Stimulated activated CD4-positive, alpha-beta T cell treated with anti-CD3 and anti-CD28 coated beads, Interleukin-4, amount 100 ng/mL, for 48 hours (primary cell): ENCODE measurements at places on chromosomes 12 and 14.

DNA sequence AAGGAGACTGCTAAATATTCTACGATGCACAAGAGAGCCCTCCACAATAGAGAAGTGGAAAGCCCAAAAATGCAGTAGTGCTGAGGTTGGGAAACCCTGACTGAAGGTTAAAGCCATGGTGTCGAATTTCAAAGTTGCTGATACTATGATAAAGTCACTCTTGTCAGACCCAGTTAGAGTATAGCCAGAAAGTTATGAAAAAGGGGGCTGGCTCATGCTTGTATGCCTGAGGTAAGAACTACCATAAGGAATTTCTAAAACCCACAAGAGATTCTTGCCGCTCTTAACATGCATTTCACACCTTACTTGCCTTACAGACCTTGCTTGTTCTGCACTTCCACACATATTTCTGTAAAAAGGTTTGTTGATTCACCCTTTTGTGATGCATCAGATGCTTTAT is 184.6 kb downstream of the SLC6A15 start:
- no peak for DNase-seq

DNA sequence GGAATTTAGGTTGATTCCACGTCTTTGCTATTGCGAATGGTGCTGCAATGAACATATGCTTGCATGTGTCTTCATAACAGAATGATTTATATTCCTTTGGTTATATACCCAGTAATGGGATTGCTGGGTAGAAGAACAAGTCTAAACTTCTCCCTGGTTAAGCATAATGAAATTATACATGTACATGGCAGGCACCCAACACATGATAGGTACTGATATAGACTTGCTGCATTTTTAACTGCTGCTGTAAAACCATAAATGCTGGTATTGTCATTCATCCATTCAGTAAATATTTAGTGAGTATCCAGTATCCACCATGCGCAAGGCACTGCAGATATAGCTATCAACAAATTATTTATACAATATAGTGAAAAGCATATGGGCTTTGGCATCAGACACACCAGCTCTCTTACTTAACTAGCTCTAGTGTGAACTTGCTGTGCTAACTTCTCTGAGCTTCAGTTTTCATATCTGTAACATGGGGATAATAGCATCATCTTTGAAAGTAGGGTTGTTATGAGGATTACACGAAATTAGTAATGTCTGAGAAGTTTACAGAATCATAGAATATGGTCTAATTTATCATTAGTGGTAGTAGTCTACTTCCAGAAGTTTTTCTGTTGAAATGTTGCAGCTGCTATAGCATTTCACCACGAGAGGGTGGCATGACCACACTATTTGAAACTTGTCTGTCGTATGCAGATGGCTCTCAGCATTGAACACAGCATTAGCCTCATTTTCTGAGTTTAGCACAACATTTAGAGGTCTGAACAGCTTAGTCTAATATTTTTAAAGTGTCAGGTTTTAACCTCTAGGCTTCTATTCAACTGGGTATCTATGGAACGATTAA is 32.0 kb upstream of the SEL1L start:
- no peak for DNase-seq

DNA sequence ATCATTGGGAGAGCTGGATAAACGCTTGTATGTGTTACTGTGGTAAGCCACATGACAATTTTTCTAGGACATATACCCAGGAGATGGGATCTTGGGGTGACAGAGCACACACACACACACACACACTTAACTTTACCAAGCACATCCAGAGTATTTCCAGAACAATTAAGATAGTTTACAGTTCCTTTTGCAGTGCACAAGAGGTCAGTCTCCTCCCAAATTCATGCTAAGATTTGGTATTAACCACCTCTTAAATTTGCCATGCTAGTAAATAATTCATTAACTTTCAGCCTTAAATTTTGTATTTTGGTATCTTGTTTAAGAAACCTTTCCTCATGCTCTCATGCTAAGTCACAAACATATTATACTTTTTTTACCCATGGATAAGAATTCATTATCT is 33.9 kb upstream of the LIMA1 start:
- DNase-seq, result no peak

GRCh38 chr12:69467366-69467765 is 2.8 kb upstream of the FRS2 start:
- DNase-seq, result no peak

DNA sequence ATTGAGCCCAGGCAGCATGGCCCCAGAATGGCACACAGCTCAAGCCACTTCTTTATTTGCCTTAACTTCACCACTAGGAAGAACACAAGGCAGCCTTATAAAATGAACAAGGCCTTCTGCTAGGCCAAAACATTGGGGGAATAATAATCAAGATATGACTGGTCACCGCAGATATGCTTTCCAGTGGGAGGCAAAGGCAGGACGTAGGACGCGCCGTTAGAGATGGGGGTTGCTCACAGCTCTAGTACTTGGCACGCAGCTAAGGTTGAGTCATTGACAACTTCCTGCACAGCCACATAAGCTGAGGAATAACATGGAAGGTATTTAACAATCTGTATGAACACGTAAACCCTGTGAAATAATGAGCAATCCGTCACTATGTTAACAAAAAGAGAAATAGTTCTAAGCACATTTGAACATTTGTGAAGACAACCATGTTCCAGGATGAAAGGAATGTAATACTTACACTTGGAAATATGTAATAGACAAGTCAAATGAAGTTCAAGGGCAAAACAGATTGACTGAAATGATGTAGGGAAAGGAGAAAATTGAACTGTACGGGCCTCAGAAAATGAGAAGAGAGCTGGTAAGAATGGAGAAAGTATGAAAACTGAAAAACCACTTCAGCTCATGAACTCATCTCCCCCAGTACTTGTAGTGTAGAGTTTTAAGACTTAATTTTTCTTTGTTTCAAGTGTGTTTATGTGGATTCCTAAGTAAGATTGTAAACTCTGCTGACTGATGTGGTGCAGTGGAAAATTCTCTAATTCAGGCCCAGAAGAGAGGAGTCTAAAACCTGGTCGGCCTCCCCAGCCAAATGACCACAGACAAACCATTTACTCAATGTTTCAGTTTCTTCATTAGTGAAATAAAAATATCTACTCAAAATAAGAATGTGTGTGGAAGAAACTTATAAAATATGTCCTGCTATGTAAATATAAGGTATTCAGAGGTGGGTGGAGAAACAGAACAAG is 59.3 kb upstream of the CCDC91 start:
- no peak for DNase-seq

- DNase-seq, result no peak
These were observed 48.0 kb upstream of the ARID2 start for GRCh38 chr12:45681465-45681864.

DNA sequence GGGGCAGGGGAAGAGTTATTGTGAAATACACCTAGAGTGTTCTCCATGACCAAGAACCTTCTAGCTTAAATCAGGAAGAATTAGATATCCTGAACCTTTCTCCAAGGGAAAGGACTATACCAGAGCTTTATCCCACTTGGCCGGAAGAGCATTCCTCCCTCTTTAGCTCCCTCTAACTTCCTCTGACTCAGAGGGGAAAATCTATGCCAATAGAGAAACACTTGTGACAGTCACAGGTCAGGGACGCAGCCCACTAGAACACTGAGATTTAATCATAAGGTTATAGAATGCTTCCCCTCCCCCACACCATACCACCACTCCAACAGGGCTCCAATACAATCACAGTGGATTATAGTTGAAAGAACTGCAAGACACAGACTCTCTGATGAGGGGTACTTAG is 55.4 kb upstream of the RFX4 start:
- DNase-seq, result no peak

DNA sequence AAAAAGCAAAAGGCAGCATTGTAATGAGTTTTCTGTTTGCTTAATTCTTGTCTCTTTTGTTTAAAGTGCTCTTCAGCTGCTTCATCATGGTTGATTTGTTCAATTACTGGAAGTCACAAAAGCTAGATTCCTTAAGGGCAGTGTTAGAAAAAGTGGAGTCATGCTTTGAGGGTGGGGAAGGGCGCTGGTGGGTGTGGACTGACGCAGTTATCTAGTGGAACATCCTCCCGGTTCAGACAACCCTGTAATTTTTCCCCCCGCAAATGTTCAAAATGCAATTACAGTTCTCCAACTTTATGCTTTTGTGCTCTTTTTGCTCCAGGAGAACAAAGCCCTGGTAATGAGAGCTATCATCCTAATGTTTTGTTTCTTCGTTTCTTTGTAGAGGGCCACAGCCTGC is 2.1 kb downstream of the AKAP6 start:
- DNase-seq, result no peak

DNA sequence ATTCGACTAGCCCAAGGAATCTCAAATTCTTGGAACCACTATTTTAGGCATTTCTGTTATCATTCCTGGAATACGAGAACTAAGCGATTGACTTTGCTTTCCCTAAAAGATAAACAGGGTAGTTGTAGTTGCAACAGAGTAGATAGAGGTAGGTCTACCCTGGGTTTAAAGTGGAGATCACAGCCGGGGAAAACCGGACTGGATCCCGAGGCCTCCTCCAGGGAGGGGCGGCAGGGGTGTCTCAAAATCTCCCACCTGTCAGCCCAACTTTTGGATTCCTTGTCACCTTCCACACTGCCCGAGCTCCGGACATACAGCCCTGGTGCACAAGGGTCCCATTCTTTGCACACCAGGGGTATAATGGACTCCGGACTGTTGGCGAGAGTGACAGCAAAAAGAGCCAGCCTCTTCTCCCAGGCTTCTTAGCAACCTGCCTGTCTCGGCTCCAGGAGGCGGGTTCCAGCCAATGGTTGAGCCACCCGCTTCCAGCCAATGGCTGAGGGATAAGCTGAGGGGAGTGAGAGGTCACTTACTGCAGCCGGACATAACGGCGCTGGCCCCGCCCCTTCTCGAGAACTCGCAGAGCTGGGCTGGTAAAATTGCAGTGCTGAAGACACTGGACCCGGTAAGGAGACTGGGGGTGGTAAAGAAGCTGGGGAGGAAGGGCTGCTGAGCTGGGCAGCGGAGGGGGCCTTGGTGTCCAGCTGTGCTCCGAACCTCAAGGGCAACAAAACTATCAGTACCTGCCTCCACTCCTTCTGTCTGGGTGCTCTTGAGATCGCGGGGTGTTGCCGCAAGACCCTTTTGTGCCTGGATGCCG is at the start of gene SUOX:
SUOX (plus strand) TSS at position 562 of the 820 bp plus-strand sequence. CDS start 4,946 bp downstream, outside the sequence.
- DNase-seq, result peak; percentile 28

GRCh38 chr12:61385771-61386170 is 874.4 kb upstream of the USP15 start:
- no peak for DNase-seq

GRCh38 chr14:53620317-53620716 is 336.3 kb downstream of the BMP4 start:
- DNase-seq, result no peak

- no peak for DNase-seq
These were observed 179.6 kb upstream of the LMO3 start for GRCh38 chr12:16785524-16785923.

GRCh38 chr12:89712706-89713105 is 4.1 kb upstream of the ATP2B1 start:
- no peak for DNase-seq

- DNase-seq, result no peak
These were observed 12.4 kb downstream of the COPZ1 start for GRCh38 chr12:54337280-54337842.

DNA sequence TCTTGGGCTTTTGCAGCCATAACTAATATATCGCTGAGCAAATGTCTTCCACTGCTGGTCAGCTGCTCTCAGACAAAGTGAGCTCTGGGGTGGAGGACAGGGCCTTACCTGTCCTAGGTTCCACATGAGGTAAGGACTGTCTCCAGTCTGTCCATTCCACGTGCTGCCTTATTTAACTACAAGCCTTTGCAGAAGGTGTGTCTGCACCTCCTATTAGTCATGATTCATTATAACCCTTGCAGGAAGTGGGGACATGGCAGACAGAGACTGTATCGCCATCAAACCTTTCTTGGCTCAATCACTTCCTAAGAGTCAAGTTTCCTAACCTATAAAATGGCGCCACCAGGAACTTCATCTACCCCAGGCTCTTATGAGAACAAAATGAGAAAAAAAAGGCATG is 46.9 kb downstream of the SLC25A47 start:
- no peak for DNase-seq

- no peak for DNase-seq
These were observed 12.4 kb downstream of the CALM1 start for GRCh38 chr14:90409209-90409730.

DNA sequence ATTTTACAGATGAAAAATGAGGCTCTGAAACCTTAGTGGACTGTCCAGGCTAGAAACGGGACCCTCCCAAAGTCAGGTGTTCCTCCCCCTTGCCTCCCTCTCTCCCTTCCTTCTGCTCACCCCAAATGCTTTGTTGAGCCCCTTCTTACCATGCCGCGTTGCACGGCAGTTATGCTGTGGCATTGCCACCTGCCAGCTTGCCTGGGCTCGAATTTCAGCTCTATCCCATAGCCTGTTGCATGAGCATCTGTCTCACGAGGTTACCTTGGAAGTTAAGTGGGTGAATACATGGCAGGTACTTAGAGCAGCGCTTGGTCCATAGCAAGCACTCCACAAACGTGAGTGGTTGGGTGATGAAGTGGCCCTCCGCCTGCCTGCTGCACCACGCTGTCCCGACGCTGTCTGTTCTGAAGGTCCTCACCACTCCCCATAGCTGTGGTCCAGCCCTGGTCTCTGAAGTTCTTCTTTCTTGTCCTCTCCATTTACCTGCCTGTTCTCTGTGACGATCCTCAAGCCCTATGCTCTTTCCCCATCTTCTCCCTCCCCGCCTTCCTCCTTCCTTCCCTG is 269.9 kb downstream of the CACNA1C start:
- no peak for DNase-seq

DNA sequence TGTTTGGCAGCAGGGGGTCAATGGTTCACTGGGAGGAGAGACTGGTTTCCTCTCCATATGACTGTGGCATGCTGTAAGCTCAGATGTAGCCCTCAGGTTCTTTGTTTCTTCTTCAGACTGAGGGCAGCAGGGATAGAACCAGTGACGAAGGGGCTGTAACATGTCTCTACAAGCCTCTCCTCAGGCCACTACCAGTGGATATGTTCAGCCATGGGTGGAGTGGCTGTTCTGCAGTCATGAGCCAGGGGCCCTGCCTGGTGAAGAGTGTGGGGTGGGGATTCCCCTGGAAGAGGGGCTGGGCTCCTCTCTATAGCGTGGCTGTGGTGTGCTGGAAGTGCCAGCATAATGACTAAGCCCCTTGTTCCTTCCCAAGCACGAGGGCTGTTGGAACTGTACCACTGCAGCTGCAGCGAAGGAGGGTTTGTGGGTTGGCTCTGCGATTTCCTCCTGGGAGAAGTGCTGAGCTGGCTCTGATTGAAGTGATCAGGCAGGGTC is 55.8 kb downstream of the CMAS start:
- peak; percentile 19 for DNase-seq

GRCh38 chr12:120225852-120226640 is 25.1 kb upstream of the RPLP0 start:
- no peak for DNase-seq

DNA sequence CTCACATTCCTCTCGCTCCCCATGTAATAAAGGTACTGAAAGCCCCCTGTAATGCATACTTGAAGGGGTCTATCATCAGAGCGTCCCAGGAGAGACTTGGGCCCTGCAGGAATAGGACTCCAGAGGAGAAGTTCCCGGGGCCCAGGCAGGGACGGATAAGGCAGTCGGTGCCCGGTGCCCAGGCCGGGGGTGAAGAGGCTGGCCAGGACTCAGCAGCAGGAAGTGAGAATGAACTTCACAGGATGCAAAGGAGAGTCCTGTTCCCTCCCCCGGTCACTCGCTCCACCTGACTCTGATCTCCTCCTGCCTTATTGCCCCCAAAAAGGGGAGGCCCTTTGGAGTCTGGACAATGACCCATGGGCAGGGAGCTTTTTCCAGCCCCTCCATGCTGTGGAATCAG is 40.2 kb downstream of the LRRC74A start:
- DNase-seq, result no peak

- no peak for DNase-seq
These were observed 3.2 kb upstream of the EGLN3 start for GRCh38 chr14:33954016-33954598.
